ENCODE measurements at places on chromosomes 3 and 15.

- no peak for DNase-seq
These were observed 11.3 kb downstream of the CISH start for GRCh38 chr3:50600141-50600753.

GRCh38 chr3:58180940-58181587 lies 29.7 kb downstream of the DNASE1L3 start:
- no peak for DNase-seq

- DNase-seq: no peak
These were observed 190.3 kb downstream of the XXYLT1 start for GRCh38 chr3:195080571-195081151.

DNA sequence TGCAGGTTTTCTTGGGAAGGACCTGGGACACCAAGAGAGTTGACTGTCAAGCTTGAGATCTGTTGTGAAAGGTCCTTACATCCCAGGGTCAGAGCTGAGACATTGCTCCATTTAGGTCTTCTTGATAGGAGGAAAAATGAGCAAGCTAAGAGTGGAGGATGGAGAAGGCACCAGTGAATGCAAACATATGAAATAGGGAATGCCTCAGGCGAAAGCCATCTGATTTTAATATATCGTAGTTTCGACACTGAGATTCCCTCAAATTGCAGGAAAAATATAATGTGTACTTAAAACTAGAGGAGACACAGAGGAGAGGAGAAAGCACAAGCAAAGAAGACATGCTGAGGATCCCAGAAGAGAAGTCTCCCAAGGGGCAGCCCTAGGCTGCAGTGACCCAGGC lies 85.5 kb downstream of the TM4SF4 start:
- DNase-seq: no peak

Measured in GM19239 (cell line).